ENCODE measurements at places on chromosomes 6 and 20.
A peak's percentile ranks its signal among the peaks of the same experiment; 100 is the strongest.

DNA sequence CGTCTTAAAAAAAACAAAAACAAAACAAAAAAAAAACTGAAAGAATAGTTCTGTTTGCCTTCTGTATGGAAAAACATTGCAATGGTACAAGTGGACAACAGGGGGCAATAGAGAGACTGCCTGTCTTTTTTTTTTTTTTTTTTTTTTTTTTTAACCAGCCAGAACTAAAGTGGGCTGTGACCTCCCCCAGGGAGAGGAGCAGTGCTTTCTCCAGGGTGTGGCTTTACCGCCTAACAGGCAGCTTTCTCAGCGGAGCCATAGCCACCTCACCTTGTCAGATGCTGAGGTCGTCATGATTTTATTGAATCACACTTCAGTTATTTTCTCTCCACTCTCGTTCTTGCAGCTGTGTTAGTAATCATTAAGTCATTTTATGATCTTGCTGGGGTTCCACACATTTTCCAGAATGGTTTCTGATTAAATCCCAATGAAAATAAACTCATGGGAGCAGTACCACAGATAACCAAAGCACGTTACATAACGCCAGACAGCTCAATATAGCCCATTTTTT is 78.4 kb downstream of the GMPR start:
- DNase-seq: no peak

DNA sequence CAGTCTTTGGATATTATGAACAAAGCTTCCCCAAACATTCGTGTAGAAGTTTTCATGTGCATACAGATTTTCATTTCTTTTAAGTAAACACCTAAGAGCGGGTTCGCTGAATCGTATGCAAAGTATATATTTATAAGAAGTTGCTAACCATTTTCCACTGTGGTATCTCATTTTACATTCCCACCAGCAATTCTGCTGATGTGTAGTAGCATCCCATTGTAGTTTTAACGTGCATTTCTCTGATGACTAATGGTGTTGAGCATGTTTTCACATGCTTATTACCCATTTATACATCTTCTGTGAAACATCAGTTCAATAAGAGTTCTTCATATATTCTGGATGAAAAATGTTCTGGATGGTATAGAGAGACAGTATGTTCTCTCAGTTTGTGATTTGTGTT is 97.4 kb downstream of the IYD start:
- DNase-seq: no peak

- peak; percentile 65 for DNase-seq
These were observed at the start of gene SIRT5 for GRCh38 chr6:13574571-13575376. TSS of gene SIRT5 (plus strand) at chr6:13574601. CDS start at chr6:13584111, 9,510 bp downstream.

- no peak for DNase-seq
These were observed 243.6 kb downstream of the UST start for GRCh38 chr6:148990403-148990802.

DNA sequence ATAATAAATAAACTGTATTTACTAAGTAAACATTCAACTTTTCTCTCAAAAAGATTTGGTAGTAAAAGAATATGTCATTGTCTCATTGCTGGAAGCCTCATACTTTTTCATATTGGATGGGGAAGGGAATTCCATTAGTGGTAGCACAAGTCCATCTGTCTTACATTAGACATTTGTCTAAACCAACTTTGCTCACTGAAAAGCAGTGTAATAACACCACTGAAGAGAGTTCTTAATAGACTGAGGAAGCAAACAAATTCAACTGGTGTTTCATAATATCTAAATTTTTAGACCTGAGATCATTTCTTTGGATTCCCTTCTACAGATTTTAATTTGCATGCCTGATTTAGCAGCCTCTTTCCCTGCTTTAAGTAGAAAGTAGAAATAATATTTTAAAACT is 62.7 kb downstream of the PLCB1 start:
- DNase-seq: no peak

DNA sequence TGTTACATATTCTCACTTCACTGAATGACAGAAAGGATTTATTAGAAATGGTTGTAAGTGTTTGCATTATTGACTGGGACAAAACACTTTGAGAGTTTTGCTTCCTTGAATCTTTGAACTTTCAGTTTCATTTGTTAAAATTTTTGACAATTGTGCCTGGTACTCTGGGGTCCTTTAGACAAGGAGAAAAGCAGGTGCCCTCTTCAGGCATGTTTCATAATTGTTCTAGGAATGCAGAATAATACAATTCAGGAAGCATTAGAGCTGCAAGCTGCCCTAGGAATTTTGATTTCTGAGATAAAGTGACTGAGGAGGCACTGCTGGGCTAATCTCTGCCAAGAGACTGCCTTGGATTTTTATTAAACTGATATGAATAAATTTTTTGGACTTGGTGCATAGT is 49.7 kb downstream of the TOP1 start:
- no peak for DNase-seq

DNA sequence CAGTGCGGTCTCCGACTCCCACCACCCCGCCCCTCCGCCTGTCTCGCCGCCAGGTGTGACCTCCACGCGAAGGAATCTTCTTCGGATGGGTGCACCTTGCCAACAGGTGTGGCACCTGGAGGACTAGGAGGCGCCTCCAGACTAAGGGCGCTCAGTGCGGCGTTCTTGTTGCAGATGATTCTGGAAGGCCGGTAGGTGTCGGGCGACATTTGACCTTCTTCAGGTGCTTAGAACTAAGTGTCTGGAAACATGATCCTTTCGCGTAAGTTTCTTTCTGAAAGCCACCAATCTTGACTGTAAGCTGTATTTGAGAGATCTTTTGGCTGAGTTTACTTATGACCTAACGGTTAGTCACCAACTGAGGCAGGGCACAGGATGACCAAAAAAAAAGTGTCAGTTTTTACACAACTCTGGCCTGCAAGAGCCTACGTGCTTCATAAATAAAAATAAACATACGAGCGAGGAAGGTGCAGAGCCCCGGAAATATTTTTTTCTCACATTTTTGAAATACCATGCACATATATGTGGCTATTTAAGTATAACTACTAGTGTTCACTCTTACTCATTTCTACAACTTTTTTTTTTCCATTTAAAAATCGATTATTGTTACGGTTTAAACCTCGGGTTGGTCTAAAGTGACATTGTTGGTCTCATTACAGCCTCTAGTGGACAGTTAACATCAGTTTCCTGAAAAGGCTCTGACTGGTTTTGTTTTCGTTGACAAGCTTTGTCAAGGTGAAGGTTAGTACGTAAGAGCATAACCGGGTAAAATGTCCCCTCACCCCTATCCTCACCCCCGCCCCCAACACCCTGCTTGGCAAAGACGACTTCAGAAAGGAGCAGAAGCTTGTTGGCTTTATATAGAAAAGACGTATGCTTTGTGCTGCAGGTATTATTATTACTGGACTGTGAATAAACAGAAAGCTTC is 1.6 kb upstream of the ATXN1 start:
- DNase-seq: no peak

- DNase-seq: no peak
These were observed 83.4 kb upstream of the TOP1 start for GRCh38 chr20:40945189-40945588.

DNA sequence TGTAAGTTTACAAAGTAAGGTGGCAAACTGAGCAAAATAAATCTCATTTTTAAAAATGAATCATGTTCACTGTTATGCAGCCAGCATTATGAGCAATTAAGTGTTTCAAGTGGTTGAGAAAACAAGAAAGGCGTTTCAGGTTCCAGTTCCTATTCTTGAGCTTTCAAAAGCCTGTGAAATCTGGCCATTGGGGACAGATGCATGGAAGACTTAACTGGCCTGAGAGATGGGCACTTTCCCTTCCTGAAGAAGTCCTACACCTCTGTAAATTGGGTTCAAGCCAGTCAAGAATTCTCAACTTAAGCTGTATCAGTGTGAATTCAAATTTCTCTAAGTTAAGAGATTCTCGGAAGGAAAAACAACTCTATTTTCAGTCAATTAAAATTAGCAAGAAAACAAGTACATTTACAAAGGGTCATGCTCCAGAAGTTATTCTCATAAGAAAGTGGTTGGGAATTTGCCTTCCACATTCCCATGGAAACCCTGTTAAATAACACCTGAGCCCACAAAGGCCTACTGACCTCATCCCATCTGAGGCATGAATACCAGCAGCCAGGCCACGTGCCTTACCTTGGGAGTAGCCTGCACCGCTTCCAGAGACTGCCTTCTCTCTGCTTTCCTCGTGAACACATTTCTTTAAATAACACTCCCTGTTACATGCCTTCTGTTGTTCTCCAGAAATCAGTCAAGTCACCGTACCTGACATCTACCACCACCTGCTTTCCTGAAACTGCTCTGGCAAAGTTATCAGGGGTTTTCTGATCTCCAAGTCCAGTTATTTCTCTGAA is 19.4 kb downstream of the MAP3K5 start:
- peak; percentile 70 for DNase-seq

- DNase-seq: no peak
These were observed 308.6 kb downstream of the TAF4 start for GRCh38 chr20:61756966-61757677.

DNA sequence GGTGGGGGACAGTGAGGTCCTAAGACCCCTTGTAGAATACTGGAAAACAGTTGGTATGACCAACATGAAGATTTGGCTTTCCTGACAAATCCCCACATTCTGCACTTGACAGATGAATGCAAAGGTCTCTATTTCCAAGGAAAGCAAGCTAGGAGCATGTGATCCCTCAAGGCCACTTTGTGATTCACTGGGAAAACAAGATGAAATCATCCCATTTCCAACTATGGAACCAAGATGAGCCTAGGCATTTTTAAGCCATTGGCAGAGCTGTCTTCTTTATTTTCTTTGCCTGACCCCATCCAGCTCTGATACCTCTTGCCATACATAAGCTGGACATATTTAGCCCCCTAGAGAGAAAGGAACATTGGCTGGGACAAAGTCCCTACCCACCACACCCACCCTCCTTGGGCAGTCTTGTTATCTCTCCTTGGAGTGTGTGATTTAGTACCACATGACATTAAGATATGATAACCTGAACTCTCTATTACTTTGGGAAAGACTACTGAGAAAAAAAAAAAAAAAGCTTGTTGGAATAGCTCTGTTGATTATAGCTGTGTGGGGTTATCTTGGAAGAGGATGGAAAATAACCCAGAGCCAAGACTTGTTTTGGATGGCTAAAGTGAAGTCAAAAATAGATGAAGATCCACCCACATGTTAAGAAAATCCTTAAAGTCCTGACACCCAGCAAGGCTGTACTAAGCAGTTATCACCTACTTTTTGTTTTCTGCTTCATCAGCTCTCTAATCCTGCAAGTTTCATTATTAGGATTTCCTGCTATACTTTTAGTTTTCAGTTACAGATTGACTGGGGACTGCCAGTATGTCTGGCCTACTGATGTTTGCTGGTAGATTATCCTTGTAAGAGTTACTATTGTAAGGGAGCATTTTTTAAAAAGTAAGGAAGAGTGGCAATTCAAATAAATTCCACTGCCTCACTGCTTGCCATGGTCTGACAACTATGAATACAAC is 90.1 kb upstream of the PREP start:
- no peak for DNase-seq

DNA sequence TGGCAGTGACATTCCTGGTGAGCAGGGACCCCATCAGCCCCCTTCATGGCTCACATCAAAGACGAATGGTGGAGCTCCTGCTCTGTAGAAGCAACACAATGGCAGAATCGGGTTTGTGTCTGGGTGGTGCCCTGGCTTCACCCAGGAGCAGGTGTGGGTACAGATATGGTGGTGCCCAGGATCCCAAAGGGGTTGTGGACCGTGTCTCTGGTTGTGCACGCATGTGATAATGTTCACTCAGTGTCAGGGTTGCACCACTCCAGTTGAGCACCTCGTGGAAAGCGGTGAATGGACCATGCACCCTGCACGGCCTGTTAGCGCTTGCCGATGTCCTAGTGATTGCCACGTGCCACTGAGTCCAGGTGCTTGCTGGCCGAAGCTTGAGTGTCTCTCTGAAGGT is 63.0 kb downstream of the IGF2R start:
- no peak for DNase-seq

GRCh38 chr6:123925350-123925749 is 121.7 kb downstream of the NKAIN2 start:
- DNase-seq: peak; percentile 1

GRCh38 chr6:100342830-100343229 is 121.9 kb downstream of the SIM1 start:
- no peak for DNase-seq

DNA sequence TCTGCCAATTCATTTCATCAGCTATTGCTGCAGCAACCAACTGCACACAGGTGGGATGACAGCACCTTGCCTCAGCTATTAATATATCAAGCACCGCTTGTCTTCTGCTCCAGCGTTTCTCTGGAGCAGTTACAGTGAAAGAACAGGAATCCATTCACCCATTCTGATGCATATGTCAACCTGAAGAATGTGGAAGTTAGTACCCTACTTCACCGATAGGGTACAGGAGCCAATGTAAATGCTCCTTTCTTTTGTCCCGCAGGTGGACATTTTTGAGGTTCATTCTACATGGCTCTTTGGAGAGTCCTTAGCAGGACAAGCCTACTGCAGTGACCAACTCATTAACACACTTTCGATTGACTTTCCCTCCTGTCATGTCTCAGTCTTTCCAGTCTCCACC is 139.9 kb upstream of the PRND start:
- no peak for DNase-seq

DNA sequence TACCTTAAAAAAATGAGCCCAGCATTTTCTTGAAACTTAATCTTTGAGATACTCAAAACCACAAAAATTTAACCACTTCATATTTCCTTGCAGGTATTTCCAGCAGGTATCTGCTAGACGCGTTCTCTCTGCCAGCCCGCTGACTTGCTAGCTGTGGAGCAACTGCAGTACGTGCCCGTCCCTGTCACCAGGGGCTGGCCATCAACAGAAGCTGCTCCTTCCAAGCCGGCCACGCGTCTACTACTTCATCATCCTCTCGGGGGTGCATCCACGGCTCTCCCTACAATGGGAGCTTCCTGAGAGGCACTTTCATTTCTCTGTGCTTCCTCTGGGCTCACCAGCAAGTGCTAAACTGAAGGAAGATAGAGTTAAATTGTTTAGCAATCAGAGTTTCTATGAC is 132.4 kb downstream of the DTNBP1 start:
- no peak for DNase-seq

DNA sequence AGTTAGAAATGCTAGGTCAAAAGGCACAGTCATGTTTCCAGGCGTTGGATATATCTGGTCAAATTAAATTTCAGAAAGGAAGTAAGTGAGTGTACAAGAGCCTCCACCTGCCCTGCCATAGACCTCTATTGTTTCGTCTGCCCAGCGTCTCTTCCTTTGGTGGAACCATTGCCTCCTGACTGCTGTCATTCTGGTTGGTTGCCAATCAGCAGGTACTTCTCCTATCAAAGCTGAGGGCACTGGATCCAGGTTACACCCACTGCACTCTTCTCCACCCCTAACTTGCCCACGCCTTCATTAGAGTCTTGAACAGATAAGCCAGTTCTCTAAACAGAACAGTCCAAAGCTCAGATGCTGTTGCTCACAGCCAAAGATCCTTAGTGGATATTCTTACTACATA is 2.6 kb upstream of the WFDC5 start:
- DNase-seq: no peak

All from GM12864 (cell line).